Type B pancreatic cell (in vitro differentiated cells): ENCODE measurements at places on chromosomes 2 and 18. TPM values are rescaled to one million over a fixed set of nuclear protein-coding genes. Genes with fewer than 3 reads are reported as not detected.

GRCh38 chr18:47346016-47346415, 94.6 kb upstream of the SKOR2 start:
- H3K4me3 ChIP-seq: no peak overlapping the region
- DNase-seq: no peak
- H3K36me3 ChIP-seq: no peaks in the 10 kb centered on the region
- no peak overlapping the region for H3K27ac ChIP-seq
- H3K27me3 ChIP-seq: peaks cover 5% of the 10 kb centered on the region

DNA sequence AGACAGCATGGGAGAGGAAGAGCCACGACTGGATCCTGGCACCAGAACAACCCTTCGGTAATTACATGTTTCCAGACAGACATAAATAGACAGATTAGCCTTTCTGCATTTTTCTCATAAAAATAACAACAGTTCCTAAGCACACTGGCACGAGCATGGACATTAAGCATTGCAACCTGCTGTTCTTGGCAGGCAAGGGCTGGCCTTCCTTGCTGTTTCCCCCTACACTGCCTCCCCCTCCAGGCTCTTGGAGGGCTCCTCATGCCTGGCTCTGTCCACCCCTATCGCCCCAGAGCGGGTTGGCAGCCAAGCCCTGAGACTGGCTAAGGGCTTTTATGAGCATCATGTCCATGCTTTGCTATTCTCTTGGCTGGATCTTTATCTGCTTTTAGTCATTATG, 89.6 kb downstream of the TTC32 start:
- no peak overlapping the region for H3K4me3 ChIP-seq
- no peaks in the 10 kb centered on the region for H3K4me1 ChIP-seq
- peak; percentile 31 for DNase-seq

DNA sequence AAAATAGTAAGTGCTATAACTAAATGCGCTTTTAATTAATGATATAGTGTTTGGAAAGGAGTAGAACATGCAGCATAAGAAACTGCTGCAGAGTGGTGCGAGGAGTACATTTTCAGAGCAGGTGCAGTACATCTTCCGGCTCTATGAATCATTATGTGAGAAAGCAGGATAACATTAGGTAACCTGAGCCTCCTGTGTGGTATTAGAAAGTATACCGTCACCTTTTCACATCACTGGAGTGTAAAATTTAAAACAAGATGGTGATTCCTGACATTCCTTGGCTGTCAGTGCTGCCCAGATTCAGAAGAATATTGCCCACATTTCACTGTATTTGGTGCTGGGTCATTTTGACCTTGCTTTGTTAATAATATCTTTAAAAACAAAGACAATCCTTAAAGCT, 7.8 kb upstream of the DYNC2LI1 start:
- DNase-seq: no peak
- H3K4me1 ChIP-seq: no peaks in the 10 kb centered on the region
- H3K27ac ChIP-seq: no peak overlapping the region
- no peak overlapping the region for H3K4me3 ChIP-seq
- no peaks in the 10 kb centered on the region for H3K27me3 ChIP-seq

DNA sequence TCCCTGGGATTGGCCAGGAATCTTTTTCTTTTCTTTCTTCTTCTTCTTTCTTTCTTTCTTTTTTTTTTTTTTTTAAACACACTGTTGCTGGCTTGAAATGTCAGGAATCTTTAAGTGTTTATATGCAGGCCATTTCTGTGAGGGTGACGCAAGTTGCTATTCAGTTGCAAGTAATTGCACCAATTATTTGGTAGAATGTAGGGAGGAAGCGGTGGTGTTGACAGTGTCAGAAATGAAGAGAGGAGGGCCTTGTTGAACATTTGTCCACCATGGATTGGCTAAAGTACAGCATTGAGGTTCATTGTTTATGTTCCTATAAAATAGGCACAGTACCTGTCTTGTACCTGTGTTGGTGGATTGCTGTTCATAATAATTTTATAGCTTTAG, 6.5 kb downstream of the RPIA start:
- no peak for DNase-seq
- peaks cover 26% of the 10 kb centered on the region for H3K4me1 ChIP-seq
- H3K27ac ChIP-seq: peak overlapping the region; percentile 66
- H3K36me3 ChIP-seq: peaks cover 34% of the 10 kb centered on the region
- peak overlapping the region; percentile 14 for H3K4me3 ChIP-seq

DNA sequence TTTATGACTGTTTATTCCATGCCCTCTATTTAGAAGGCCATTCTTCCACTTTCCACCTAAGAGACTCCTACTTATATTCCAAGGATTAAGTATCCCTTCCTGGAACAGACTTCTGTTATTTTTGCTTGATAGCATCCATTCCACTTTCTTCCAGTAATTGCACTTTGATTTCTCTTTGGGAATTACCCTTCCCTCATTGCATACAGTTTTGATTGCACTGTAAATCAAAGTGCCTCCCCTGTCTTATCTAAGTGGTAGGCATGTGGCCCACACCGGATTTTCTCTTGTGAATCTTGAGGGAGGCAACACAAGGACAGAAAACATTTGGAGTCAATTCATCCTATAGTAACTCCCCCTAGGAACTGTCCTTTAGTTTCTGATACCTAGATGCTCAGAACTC, 120.4 kb downstream of the PDE11A start:
- H3K4me3 ChIP-seq: no peak overlapping the region
- H3K4me1 ChIP-seq: no peaks in the 10 kb centered on the region
- no peaks in the 10 kb centered on the region for H3K36me3 ChIP-seq
- no peak overlapping the region for H3K27ac ChIP-seq
- no peak for DNase-seq

DNA sequence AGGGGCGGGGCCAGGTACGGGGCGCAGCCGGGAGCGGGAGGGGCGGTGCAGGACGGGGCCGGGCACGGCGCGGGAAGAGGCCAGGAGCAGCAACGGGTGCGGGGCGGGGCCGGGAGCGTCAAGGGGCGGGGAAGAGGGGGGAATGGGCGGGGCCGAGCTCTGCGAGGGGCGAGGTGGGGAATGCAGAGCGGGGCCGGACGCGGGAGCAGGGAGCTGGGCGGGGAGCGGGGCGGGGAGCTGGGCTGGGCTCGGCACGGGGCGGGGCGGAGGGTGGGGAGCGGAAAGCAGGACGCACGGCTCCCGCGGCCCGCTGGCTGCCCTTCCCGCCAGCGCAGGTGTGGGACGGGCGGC, at the start of gene IMPA2:
TSS of gene IMPA2 (plus strand) at position 316 of the 351 bp plus-strand sequence. CDS start 163 bp downstream, outside the sequence.
- no peaks in the 10 kb centered on the region for H3K36me3 ChIP-seq
- H3K4me3 ChIP-seq: peak within 1 kb of the TSS; percentile 94
- no peaks in the 10 kb centered on the region for H3K27me3 ChIP-seq
- DNase-seq: no peak
- H3K4me1 ChIP-seq: peaks cover 23% of the 10 kb centered on the region

The UGT1A3 gene
- 0.19 TPM in 1 of 2 replicates, not detected in the other for total RNA-seq

The FARP2 gene
- 62.5 and 71.1 TPM in 2 replicates for total RNA-seq

The SP9 gene
- 0.56 TPM in 1 of 2 replicates, not detected in the other for total RNA-seq
